Stimulated activated CD4-positive, alpha-beta T cell treated with anti-CD3 and anti-CD28 coated beads, TNF-alpha, amount 100 ng/mL, for 24 hours (primary cell): ENCODE measurements at places on chromosomes 16 and 17.
A peak's percentile ranks its signal among the peaks of the same experiment; 100 is the strongest.

GRCh38 chr16:71230122-71230845 is at the start of gene HYDIN:
Gene HYDIN (minus strand): TSS chr16:71230722. CDS start chr16:71186895, 43,827 bp downstream.
- no peak for DNase-seq

DNA sequence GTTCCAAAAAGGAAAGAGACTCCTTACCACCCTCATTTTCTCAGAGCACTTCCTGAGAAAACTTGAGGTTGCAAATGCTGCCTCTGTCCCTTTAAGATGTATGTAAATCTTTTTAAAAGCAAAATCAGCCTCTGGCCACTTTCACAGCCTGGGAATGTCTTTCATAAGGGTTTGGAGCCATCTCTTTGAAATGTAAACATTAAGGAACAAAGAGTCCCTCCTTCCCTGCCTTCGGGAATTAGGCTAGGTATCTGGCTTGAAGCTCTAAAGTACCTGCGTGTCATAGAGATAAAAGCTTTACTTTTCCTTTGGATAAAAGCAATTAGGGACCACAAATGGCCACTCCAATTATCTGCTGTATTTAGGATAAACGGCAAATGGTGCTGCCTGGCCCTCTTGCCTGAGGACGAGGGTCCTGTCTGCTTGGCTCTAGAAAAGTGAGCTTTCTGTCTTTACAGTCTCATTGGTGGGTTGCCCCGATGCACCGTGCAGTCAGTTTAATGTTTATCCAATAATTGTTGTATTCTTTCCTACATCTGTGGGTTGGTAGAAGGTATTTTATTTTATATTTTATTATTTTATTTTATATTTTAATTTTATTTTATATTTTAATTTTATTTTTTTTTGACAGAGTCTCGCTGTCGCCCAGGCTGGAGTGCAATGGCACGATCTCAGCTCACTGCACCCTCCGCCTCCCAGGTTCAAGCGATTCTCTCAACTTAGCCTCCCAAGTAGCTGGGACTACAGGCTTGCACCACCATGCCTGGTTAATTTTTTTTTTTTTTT is 23.9 kb downstream of the NLRC3 start:
- no peak for DNase-seq

GRCh38 chr16:71775949-71776348 is 32.7 kb downstream of the AP1G1 start:
- no peak for DNase-seq

DNA sequence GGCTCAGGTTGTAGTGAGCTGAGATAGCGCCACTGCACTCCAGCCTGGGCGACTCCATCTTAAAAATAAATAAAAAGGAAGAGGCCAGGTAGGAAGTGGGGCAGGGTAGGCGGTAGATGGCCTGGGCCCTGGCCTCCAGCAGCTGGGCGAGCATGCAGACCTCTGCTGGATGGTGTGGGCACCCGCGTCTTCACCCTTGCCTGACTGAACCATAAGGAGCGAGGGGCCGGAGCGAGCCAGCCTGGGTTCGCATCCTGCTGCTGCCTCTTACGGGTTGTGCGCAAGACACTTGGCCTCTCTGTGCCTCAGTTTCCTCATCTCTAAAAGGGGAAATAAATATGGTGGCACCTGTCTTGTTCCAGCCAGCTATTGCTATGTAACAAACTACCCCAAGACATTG is 146.1 kb upstream of the GSE1 start:
- DNase-seq: no peak

GRCh38 chr16:9965079-9965478 is 217.1 kb downstream of the GRIN2A start:
- no peak for DNase-seq

DNA sequence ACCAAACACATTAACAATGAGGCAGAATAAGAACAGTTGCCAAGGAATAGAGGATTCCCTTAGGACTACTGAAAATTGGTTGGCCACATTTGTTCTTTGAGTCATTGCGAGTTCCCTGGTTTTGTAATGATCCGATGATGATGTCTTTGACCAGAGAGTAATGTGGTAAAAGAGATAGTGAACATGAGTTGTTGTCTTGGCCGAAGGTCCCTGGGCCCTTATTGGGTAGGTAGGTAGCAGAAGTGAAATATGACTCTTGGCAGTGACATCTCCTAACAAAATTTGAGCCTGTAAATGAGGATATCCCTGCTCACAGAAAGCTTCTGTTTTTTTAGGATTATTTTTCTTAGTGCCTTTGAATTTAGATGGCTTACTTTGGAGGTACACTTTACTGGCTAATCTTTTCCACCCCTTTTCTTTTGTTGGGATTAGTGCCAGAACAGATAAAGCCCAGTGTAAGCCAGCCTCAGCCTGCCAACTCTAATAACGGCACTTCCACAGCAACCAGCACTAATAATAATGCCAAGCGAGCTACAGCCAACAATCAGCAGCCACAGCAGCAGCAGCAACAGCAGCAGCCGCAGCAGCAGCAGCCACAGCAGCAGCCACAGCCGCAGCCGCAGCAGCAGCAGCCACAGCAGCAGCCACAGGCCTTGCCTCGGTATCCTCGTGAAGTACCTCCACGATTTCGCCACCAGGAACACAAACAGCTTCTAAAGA is 47.2 kb downstream of the TNRC6A start:
- no peak for DNase-seq

- DNase-seq: no peak
These were observed 1.0 kb downstream of the MYOCD start for GRCh38 chr17:12666718-12667117.

GRCh38 chr17:62781356-62781755 is 26.8 kb downstream of the MARCHF10 start:
- no peak for DNase-seq

DNA sequence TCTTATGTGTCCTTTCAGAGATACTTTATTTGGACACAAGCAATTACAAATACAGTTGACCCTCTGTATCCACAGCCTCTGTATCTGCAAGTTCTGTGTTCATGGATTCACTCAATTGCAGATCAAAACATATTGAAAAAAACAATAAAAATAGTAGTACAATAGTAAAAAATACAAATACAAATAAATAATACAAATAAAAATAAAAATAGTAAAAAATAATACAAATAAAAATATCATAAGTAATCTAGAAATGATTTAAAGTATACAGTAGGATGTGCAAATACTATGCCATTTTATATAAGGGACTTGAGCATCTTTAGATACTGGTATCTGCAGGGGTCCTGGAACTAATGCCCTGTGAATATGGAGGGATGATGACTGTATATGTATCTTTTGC is 47.4 kb upstream of the WSB1 start:
- DNase-seq: no peak

- DNase-seq: no peak
These were observed 899 bp downstream of the ACE start for GRCh38 chr17:63477480-63478440.

DNA sequence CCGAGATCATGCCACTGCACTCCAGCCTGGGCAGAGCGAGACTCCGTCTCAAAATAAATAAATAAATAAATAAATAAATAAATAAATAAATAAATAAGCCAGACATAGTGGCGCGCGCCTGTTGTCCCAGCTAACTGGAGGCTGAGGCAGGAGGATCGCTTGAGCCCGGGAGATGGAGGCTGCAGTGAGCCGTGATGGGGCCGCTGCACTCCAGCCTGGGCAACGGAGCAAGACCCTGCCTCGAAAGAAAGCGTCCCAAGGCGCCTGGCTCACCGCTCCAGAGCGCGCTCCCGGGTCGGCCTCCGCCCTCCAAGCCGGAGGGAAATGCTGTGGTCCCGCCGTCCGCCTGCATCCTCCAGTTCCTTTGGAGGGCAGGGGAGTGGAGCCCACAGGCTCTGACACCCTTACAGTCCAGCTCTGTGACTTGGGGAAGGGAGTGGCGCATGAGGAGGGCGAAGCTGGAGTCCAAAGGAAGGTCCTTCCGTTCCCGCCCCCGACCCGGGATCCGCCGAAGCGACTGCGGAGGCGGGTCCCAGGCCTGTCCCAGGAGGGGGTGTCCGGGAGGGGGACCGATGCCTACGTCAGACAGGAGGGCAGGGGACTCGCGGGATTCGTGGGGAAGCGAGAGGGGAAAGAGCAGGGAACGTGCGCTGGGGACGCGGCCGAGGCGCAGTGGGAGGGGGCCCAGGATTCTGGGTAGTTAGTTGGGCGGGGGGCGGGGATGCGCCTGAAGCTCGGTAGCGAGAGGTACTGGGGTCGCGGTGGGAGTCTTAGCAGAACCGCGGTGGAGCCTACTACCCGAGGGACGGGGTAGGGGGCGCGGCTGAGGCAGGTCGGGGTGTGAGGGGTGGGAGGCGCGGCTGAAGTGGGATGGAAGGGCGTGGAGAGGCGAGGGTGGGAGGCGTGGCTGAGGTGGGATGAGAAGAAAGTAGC is 8.4 kb upstream of the TRPV2 start:
- no peak for DNase-seq

DNA sequence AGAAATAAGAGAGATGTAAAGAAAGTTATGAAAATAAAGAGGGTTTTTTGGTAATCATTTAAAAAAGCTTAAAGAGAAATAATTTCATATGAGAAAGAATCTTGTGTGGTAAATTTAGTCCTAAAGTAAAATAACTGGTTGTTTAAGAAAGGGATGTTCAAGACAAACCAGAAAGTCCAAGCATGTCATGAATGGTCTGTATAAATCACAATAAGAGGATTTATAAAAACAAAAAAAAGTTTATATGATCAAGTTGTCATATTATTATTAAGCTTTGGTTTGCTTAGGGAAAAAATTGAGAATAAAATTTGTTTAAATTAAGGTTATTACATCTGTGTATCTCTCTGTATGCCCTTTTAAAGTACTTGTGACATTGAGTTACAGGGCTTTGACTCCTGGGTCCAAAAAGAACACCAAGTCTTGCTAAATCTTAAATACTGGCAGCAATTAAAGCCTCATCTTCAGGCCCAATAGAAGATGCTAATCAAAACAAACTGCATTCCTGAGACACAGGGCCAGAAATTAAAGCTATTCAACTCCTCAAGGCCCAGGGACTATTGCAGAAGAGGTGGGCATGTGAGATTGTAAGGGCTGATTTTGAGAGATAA is 15.6 kb upstream of the TRIM25 start:
- no peak for DNase-seq

DNA sequence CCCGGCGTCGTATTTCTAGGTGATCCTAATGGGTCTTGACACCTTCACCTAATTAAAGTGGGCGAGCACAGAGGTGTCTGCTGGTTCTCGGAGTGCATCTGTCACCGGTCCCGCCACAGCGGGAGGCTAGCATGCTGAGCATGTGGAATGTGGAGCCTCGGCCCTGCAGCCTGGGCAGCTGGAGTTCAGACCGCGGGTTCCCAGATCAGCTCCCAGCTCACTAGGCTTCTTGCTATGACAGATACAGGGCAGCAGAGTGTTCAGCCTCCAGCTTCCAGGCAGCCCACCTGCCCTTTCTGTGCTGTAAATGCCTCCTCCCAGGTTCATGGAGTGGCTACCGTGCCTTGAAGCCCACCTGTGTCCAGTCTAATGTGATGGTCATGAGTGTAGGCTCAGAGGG is 166.7 kb downstream of the CPPED1 start:
- DNase-seq: no peak

DNA sequence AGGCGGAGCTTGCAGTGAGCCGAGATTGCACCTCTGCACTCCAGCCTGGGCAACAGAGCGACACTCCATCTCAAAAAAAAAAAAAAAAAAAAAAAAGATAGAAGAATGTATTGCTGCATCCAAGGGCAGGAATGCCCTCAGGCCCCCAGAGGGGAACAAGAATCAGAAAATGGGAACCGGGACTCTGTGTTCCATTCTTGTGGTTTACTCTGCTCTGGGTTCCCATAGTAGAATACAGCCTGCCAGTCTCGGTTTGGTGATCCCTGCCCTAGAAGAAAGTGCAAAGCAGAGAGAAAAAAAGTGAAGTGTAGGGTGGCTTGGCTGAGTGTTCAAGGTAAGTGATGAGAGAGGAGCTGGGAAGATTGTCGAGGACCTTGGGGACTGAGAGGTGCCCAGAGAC is 27.4 kb upstream of the KDM6B start:
- no peak for DNase-seq

DNA sequence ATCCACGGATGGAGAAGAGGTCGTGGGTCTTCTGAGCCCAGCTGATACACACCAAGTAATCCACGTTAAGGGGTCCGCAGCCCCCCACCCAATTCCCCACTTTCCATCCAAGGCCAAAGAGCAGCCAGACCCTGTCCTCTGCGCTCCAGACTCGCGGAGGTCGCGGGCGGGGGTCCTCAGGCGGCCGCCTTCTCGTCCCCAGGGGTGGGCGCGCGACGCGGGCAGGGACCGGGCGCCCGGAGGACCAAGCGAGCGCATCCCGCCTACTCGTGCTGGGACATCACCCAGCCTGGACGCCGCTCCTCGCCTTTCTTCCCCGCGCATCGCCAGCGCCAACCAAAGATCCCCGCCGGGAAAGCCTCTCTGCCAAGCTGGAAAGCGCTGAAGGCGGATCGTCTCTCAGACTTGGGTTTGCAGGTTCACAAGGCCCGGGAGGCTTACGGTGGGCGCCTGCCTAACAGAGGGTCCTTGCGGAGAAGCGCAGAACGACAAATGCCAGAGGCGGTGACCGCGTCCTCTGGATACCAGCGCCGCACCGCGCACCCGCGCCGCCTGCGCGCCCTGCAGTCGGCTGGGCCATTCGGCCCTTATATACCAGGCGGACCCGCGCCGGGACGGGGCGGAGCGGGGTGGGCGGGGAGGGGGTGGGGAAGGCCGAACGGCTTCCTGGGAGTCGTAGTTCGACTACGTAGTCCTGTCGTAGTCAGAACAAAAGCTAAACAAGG is 471.6 kb downstream of the SOX9 start:
- DNase-seq: peak; percentile 11

GRCh38 chr17:77332981-77333685 is 192.4 kb downstream of the SEC14L1 start:
- DNase-seq: peak; percentile 45

DNA sequence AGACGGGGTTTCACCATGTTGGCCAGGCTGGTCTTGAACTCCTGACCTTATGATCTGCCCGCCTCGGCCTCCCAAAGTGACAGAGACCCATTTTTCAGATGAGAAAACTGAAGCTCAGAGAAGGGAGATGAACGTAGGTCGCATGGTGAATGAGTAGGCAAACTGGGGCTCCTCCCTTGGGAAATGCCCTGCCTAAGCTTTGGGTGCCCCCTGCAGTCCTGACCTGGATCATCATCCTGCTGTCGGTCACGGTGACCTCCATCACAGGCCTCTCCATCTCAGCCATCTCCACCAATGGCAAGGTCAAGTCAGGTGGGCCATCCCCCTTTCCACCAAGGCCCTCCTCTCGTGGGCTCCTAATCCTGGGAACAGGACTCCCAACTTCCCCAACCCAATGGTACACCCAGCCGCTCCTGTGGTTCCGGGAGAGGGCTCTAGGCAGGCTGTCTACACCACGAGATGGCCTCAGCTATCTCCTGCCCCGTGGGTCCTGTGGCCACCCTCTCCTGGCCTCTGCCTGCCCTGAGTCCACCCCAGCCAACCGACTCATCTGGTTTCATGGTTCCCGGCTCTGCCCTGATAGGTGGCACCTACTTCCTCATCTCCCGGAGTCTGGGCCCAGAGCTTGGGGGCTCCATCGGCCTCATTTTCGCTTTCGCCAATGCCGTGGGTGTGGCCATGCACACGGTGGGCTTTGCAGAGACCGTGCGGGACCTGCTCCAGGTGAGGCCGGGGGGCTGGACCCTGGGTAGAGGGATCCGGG is 4.7 kb downstream of the SLC12A3 start:
- no peak for DNase-seq

GRCh38 chr16:30144917-30145316 is 21.9 kb upstream of the MAPK3 start:
- no peak for DNase-seq
